ENCODE measurements at places on chromosomes 2 and 18.

- no peak for DNase-seq
These were observed 171.9 kb downstream of the STK39 start for GRCh38 chr2:168075446-168075845.

DNA sequence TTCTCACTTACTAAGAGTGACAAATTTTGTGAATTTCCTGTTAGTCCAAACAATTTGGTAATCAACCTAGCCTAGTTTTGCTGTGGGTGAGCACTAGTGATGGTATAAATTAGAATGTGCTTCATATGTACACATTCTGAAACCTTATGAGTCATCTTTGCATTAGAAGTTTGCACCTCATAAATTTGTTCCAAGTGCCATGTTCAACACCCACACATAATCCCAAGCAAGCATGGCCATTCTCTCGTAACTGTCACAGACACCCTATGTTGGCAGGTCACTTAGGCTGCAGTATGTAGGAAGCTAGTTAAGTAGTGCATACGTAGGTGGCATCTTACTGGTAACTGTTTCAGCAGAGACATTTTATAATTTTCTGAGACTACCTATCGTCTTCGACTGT is 46.9 kb downstream of the NAB1 start:
- DNase-seq = no peak

DNA sequence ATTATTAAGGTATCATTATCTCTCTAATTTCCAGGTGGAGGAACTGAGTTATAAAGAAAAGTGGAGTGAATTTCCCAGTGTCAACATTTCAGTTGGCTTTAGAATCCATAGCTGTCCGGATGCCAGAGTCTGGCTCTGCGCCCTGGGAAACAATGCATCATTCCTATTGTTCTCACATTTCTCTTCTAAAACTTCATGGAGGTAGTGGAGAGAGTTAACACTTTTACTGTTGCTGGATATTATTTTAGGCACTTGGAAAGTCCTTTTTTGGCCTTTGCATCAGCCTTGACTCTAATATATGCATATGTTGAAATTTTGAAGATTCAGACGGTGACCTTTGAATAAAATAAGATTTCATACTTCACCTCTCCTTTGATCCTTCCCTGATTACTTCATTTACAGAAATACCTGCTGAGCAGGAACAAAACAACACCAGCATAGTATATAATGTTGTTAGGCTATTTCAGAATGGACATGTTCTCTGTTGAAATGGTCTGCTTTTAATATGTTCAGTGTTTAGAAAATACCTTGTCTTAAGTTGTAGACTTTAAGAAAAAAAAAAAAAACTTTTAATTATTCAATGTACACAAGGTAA is 148.8 kb downstream of the EPHA4 start:
- no peak for DNase-seq

DNA sequence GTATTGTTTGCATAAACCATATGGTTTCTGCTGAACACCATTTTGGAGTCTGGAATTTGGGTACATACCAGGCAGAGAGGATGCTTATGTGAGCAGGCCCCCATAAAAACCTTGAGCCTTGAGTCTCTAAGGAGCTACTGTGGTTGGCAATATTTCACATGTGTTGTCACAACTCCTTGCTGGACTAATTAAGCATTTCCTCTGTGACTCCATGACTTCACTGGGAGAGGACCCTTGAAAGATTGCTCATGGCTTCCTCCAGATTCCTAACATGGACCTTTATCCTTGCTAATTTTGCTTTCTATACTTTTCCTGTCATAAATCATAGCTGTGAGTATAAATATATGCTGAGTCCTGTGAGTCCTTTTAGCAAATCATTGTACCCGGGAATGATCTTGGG is 7.6 kb upstream of the COQ10B start:
- DNase-seq = no peak

DNA sequence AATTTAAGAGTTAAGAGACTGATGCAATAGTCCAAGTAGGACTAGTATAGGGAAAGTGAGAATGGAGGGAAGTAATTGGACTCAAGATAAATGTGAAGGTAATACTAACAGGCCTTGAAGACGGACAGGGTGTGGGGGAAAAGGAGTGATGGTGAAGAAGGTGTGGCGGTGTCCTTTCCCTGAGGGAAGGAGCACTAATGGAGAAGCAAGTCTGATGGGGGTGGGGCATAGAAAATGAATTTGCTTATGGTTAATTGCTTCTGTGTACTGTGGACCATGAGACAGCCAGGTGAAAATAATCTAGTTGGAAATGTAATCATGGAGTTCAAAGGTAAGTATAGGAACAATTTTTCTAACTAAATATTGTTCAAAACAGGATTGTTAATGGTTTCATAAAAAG is 7.1 kb upstream of the TGOLN2 start:
- DNase-seq = no peak

DNA sequence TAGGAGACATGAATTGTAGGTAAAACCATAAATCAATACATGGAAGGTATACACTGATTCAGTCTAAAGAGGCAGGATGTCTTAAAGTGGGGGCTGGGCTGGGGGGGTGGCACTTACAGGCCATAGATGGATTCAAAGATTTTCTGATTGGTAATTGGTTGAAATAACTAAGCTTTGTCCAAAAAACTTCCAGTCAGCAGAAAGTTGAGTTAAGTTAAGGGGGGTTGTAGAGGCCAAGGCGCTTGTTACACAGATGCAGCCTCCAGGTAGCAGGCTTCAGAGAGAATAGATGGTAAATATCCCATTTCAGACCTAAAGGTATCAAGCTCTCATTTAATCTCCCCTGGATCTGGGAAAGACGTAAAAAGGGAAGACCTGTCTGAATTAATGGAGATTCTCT is 233.6 kb upstream of the NRXN1 start:
- no peak for DNase-seq

- no peak for DNase-seq
These were observed 386.2 kb downstream of the PTPRM start for GRCh38 chr18:7953095-7953958.

DNA sequence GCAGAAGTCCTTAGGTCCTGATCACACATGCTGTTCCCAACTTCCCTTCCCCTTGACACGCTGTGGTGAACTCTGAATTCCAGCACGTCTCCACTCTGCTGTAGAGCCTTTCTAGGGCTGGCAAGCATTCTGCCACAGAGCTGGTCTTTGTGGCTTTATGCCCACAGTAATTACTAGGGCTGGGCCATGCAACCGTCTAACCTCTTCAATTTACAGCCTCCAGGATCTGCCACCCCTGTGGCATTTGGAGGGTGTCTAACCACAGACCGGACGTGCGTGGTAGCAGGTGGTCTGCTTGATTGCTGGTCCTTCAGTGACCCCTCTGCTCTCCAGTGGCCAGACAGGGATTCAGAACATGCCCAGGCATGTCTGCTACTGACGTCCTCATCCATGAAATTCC is 43.1 kb upstream of the TGFA start:
- DNase-seq = no peak

DNA sequence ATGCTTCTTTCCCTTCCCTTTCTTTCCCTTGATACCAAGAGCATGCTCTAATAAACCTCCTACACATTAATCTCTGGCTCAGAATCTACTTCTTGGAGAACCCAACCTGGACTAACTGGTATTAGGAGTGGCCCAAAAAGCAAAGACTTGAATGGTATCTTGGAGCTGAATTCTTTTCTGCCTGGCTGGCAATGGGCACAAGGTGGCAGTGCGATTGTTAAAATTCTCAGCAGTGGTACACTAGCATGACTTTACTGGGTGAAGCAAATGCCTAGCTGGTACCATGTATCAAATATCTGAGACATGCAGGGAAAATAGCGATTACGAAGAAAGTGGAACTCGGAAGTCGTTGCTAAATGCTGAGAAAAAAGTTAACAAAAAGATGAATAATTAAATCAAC is 376.1 kb downstream of the XIRP2 start:
- DNase-seq = peak; percentile 45

DNA sequence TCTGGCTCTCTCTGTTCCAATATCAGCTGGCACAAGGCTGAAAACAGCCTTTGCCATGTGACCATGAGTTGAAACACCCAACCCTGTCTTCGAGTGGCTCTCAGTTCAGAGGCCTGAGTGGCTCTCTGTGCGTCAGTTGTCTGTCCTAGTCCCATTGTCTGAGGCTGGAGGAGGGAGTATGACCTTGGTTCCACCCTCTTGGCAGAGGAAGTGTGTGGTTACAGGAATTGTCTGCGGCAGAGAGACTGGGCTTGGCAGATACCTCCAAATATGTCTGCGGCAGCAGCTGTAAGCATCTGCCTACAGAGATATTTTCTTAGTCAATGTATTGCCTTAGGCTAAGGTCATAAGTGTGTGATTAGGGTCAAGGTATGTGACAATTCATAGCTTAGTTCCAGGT is 32.6 kb downstream of the CNGA3 start:
- DNase-seq = peak; percentile 56

DNA sequence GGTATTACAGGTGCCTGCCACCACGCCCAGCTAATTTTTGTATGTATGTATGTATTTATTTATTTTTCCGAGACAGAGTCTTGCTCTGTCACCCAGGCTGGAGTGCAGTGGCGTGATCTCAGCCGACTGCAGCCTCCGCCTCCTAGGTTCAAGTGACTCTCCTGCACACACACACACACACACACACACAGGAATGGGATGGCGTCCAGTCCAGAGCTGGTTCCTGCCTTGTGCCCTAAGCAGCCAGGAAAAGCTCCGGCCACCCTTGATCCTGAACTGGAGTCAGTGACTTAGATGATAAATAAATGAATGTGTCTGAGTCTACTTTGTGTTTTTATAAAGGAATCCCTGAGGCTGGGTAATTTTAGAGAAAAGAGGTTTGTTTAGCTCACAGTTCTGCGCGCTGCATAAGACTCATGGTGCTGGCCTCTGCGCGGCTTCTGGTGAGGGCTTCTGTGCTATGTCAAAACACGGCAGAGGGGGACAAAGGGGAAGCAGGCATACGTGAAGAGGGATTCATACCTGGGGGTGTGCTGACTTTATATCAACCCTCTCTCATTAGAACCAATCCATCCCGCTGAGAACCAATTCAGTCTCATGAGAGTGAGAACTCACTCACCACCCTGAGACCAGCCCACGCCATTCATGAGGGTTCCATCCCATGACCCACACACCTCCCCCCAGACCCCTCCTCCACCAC is 59.7 kb upstream of the PHLPP1 start:
- DNase-seq = no peak

GRCh38 chr2:132424526-132425121 is 8.0 kb downstream of the GPR39 start:
- DNase-seq = peak; percentile 30

GRCh38 chr2:2107141-2107540 is 223.9 kb downstream of the MYT1L start:
- no peak for DNase-seq

DNA sequence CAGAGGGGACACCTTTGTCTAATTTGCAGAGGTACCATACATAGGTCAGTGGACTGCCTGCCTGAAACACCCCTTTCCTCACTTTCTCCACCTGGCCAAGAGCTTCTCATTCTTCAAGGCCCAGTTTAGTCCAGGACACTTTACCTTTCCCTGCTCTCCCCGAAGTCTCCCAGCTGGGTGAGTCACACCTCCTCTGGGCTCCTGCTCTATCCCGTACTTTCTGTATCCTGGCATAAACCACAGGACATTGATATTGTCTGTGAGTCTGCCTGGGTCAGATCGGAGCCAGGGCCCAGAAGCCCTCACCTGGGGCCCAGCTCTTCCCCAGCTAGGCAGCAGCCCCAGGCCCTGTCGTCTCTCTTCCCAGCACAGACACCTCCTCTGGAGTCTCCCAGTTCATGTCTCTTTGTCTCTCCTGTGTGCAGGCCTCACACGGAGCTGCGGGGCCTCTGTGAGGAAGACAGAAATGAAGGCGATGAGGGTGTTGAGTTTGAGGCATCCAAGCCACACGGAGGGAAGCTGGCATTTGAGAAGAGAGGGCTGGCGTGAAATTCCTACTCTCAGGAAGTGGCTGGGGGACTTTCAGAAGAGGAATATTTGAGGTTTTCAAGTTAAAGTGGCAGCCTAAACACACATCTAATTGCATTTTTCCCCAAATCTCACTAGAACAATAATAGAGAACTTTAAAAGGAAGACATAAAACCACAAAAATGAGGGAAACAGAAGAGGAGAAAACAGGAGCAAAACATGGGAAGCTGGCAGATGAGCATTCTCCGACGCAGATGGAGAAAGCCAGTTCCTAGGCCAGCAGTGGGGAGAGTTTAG is 79.6 kb upstream of the LAPTM4A start:
- DNase-seq = no peak

- peak; percentile 6 for DNase-seq
These were observed 647.6 kb upstream of the PKDCC start for GRCh38 chr2:41400088-41400665.

DNA sequence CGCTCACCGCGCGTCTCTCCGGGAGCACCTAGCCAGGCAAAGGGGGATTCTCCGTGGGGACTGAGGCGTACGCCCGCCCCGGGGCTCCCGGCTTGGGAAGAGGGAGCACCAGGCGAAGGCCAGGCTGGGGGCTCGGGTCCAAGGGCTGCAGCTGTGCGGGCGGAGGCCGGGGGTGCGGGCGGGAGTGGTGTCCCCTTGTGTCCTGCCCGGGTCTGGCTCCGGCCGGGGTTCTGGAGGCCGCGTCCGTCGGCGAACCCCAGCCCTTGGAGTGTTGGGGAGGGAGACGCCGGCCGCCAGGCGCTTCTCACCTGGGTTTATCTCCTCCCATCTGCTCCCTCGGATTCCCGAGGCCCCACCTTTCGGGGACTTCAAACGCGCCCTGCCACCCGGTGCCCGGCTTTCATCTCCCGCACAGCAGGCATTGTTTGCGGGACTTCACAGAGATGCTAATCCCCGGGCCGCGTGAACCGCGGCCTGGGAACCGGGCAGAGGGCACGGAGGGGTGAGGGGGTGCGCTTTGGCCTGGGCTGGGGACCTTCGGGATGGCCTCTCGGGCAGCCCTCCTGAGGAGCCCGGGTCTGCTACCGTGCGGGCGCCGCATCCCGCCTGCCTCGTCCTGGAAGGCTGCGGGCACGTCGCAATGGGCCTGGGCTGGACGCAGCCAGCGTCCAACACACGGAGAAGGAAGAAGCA is 5.0 kb upstream of the GBX2 start:
- no peak for DNase-seq

GRCh38 chr2:8659735-8660492 is 21.9 kb upstream of the ID2 start:
- DNase-seq = no peak

DNA sequence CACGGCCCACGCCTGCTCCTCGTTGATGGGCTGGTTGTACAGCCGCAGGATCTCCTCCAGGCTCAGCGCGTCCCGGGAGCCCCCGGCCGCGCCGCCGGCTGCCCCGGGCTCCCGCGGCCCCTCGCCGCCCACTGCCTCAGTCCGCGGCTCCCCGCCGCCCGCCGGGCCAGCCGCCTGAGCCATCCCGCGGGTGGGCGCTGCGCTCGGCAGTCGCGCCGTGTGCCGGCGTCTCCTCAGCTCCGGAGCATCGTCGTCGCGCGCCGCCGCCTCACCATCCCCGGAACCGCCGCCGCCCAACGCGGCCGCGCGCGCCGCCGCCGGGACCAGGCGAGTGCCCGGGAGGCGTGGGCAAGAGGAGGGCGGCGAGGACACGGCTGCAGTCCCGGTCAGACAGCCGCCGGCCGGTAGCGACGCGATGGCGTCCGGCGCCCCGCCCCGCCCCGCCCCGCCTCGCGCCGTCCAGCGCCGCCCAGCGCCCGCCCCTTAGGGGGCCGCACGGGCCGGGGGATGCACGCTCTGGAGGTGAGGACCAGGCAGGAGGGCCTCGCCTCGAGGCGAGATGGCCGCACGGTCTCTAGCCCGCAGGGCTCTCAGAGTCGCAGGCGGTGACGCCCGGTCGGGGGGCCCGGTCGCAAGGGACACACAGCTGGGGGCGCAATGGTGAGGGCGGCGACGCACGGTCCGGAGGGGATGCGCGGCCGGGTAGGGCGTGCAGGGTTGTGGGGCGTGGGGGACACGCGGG is at the start of gene SPIRE1:
SPIRE1 (minus strand) TSS at position 424 of the 742 bp plus-strand sequence; CDS start at position 183, 241 bp downstream.
- DNase-seq = peak; percentile 70

- DNase-seq = peak; percentile 56
These were observed 80.8 kb downstream of the MEIS1 start for GRCh38 chr2:66515743-66516142.
